ENCODE measurements at places on chromosomes 12 and 14. TPM values are rescaled to one million over a fixed set of nuclear protein-coding genes. Genes with fewer than 3 reads are reported as not detected.

DNA sequence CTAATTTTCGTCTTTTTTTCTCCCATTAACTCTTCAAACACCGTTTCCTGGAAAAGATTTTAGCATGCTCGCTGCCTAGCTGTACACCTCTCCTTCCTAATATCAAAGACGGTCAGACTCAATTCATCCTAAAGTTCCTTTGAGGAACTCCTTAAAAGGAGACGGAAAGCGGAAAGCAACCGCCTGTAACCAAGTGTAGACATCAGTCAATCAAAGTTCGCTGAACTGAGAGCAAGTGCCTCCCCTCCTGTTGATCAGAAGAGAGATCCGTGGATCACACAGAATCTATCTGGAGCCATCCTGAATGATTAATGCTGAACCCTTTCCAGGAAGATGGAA is 412 bp upstream of the TEP1 start:
- H3K36me3 ChIP-seq: no peaks in the 10 kb centered on the region
- H3K4me3 ChIP-seq: peak overlapping the region; percentile 68
- H3K4me1 ChIP-seq: peaks cover 16% of the 10 kb centered on the region
- peak overlapping the region; percentile 99 for H3K27ac ChIP-seq
- no peaks in the 10 kb centered on the region for H3K27me3 ChIP-seq

The IRAK3 gene
- total RNA-seq: 21.5 TPM

The AP4S1 gene
- total RNA-seq: 8.4 TPM

The MDGA2 gene
- total RNA-seq: not detected

The KCNC2 gene
- total RNA-seq: 0.19 TPM

DNA sequence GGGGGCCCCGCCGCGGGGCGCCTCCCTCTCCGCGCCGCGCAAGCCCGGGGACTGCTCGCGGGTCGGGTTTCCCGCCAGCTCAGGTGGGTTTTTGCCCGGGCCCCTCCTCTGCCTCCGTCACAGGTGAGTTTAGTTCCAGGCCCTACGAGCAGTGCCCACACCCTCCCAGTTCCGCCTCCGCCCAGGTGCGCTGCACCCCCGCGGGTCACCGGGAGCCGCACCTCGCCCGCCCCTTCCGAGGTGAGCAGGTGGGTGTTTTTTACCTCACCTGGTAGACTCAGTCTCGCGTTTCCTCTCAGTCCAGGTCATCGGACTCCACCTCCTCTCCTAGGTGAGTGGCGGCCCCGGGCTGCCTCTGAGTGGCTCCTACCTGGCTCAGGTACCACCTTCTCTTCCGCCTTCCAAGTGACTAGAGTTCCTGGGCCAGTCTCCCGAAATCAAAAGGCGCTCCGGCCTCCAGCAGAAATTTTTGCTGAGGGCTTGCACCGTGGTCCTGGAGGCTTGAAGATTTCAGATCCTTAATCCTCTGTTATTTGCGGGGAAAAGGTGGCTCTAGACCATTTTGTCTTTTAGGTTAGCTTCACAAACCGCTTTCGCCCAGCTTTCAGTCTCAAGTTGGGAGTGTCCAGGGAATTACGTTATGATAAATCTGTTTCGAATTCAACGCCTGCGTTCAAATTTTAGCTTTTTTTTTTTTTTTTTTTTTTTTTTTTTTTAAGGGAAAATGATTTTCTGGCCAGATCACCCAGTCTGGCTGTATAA is at the start of gene TMEM30B:
TMEM30B (minus strand) TSS at position 153 of the 762 bp plus-strand sequence. CDS start 191 bp downstream, outside the sequence.
- peaks cover 21% of the 10 kb centered on the region for H3K27me3 ChIP-seq
- no peaks in the 10 kb centered on the region for H3K36me3 ChIP-seq
- H3K4me3 ChIP-seq: peak within 1 kb of the TSS; percentile 63
- peak within 1 kb of the TSS; percentile 69 for H3K27ac ChIP-seq

Measured in esophagus muscularis mucosa (tissue), 4 donors.